ENCODE measurements at places on chromosomes 7 and 10.

DNA sequence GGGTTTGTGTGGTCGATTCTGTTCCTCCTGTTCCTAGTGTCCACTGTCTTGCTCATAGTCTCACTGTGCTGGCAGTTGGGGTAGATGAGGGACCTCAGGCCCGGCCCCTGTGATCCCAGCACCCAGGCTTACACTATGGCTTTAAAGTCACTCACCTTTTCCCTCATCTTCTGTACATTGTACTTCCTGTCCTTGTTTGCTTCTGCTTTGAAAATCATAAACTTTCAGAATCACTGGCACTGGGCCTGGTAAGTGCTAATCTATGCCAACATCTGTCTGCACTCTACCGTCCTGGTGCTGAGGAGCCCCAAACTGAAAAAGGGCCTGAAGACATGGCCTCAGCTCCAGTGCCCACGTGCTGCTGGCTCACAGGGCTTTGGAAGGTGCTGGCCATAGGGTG, 5.7 kb upstream of the TAS2R60 start:
- DNase-seq = no peak

GRCh38 chr10:131675104-131675503, 225.7 kb upstream of the PPP2R2D start:
- no peak for DNase-seq

GRCh38 chr7:37709631-37710509, 26.3 kb downstream of the GPR141 start:
- no peak for DNase-seq

- no peak for DNase-seq
These were observed 9.4 kb downstream of the PDSS1 start for GRCh38 chr10:26706936-26707335.

DNA sequence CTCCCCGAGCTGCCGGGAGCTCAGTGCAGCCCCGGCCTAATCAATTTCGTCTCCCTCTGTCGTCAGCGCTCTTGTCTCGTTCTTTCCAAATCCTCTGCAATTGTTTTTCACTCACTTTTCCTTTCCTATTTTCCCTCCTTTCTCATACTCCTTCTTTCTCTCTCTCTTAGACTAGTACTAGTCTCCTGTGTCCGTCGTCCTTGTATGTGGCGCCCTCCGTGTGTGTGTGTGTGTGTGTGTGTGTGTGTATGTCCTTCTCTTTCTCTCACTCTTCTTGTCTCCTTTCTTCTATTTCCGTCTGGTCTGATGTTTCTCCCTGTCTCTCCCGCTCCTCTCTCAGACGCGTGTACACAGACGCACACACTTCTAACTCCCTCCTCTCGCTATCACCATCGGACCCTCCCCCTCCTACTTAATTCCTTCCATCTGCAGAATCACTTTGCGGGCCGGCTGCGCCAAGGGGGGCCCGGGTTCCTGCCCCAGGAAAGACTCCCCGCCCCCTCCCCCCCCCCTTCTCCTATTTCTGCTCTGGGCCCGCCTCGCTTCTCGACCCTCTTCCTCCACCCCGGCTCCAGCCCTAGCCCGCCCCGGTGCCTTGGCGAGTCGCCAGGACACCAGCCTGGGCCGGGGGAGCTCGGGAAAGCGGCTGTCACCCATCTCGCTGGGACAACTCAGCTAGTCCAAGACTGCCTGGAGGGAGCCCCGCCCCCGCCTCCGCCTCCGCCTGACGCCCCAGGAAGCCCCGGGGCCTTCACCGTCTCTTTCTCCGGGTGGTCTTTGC, 743 bp upstream of the ZCCHC24 start:
- peak; percentile 73 for DNase-seq

Data from iPS-NIHi11 (cell line).